ENCODE measurements at places on chromosomes 4 and X. TPM values are rescaled to one million over a fixed set of nuclear protein-coding genes. Genes with fewer than 3 reads are reported as not detected.
A peak's percentile ranks its signal among the peaks of the same experiment; 100 is the strongest.

CTAG2 gene
- not detected for total RNA-seq

TLL1 gene
- total RNA-seq = not detected

ZNF630 gene
- total RNA-seq = 1.6 TPM

NKRF gene
- total RNA-seq = 16.3 TPM

TGIF2LX gene
- not detected for total RNA-seq

MCF2 gene
- total RNA-seq = 0.32 TPM

HHIP gene
- not detected for total RNA-seq

TEC gene
- total RNA-seq = 3.4 TPM

ZFP42 gene
- not detected for total RNA-seq

TASL gene
- total RNA-seq = 3.0 TPM

GUCY1A1 gene
- total RNA-seq = 0.21 TPM

GLRA3 gene
- total RNA-seq = not detected

- H3K4me3 ChIP-seq = peak overlapping the region; percentile 42
- peaks cover 30% of the 10 kb centered on the region for H3K36me3 ChIP-seq
- H3K4me1 ChIP-seq = peaks cover 73% of the 10 kb centered on the region
- no peak for DNase-seq
- H3K27ac ChIP-seq = no peak overlapping the region
Observed at GRCh38 chr4:165209796-165210195, 2.4 kb downstream of the KLHL2 start.

DNA sequence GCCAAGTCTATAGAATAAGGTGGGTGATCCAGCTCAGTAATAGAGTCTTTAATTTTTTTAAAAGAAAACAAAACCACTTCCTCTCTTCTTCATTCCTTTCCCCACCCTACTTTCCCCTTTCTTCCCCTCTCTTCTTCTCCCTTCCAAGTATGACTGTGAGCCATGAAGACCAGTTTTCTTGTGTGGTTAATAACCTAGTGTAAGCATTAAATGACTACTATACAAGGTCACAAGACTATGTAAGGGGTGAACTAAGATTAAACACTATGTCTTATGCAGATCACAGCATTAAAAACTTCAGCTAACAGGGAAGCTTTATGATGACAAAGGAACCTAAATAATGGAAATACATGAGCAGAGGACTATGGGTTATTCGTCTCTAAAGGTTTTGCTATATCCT lies 135.4 kb downstream of the GUCY2F start:
- no peak overlapping the region for H3K4me3 ChIP-seq
- no peak for DNase-seq
- no peak overlapping the region for H3K27ac ChIP-seq
- H3K36me3 ChIP-seq = no peaks in the 10 kb centered on the region

DNA sequence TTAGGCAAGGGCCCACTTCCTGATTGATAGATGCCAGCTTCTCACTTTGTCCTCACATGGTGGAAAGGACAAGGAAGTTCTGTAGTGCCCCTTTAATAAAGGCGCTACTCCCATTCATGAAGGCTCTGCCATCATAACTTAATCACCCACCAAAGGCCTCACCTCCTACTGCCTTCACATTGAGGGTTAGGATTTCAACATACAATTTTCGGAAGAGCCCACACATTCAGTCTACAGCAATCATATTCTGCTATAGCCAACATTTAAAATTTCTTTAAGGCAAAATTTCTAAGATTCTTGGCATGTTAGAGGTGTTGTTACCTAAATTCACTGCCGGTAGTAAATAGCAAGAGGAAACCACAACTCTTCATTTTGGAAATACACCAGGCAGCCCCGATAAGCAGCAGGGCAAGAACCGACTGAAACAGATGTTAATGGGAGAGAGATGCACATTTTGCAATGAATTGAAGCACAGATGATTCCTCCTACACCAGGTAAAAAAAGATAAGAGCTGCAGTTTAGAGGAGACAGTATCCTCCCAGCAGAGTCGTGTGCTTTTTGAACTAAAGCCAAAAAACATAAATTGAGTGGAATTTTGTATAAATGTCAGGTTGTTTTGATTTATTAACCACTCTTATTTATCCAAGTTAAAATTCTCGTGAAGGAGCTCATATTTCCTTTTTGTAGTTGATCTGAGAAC lies 594.9 kb downstream of the KCTD8 start:
- no peaks in the 10 kb centered on the region for H3K27me3 ChIP-seq
- H3K4me3 ChIP-seq = no peak overlapping the region
- no peaks in the 10 kb centered on the region for H3K36me3 ChIP-seq
- DNase-seq = no peak
- no peaks in the 10 kb centered on the region for H3K4me1 ChIP-seq

DNA sequence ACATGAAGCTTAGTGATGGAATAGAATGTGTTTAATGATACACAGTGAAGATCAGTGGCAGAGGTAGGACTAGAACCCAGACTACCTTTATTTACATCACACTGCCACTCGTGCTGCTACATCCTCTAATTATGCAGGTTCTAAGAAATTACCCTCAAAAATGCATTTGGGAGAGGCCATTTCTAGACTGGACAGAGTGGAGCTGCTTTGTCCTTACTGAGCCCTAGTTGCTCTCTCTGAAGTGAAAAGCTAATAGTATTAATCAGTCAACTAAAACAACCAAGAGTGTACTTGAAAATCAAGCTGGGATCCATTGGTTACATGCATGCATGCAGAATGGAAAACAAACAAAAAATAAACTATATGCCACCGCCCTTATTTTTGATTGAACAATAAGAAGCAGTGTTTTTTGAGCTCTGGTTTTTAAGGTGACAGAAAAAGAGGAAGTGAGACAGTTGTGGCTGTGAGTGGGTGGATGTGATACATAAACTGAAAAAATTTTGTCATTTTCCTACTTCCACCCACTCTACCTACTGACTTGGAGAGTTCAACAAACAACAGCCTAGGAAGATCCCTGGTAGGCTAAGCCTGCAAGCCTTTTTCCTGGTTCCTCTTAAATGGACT lies 6.8 kb upstream of the VSIG4 start:
- peak; percentile 28 for DNase-seq
- peaks cover 10% of the 10 kb centered on the region for H3K36me3 ChIP-seq
- peaks cover 28% of the 10 kb centered on the region for H3K4me1 ChIP-seq
- H3K4me3 ChIP-seq = no peak overlapping the region
- H3K27ac ChIP-seq = peak overlapping the region; percentile 60

GRCh38 chrX:18899796-18900380 lies 84.0 kb downstream of the PHKA2 start:
- no peak for DNase-seq
- no peaks in the 10 kb centered on the region for H3K4me1 ChIP-seq
- H3K4me3 ChIP-seq = no peak overlapping the region

DNA sequence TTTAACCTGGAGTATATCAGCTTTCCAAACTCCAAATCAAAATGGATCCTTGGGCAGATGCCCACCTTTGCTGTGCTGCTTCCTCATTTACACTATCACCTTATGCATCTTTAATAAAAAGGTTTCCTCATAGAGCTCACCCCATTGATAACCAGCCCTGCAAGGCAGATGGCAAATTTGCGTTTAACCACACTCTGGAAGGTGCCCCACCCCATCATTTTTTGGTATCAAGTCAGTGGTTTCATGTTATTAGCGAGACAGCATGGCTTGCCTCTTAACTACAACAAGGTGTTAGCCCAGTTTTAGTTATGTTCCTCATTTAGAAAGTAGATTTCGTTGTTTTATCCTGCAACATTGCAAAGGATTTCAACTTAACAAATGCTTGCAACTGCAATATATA lies 214.0 kb upstream of the WDFY3 start:
- no peaks in the 10 kb centered on the region for H3K36me3 ChIP-seq
- H3K27me3 ChIP-seq = no peaks in the 10 kb centered on the region
- no peak overlapping the region for H3K4me3 ChIP-seq
- no peak overlapping the region for H3K27ac ChIP-seq

DNA sequence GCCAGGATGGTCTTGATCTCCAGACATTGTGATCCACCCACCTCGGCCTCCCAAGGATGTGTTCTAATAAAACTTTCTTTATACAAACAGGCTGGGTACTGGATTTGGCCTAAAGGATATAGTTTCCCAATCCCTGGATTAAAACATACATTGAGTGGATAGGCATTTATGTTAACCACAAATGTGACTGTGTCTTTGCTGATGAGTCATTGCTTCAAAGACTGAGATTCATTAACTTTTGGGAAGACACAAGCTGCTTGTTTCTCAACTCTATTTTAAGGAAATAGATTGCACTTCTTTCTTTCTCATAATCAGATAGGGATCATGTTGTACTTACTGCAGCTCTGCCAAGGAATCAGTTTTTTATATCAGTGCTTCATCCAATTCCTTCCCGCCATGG lies 131.3 kb upstream of the AGA start:
- no peaks in the 10 kb centered on the region for H3K4me1 ChIP-seq
- H3K27ac ChIP-seq = no peak overlapping the region
- H3K4me3 ChIP-seq = no peak overlapping the region

- no peak overlapping the region for H3K4me3 ChIP-seq
- no peak for DNase-seq
- no peaks in the 10 kb centered on the region for H3K27me3 ChIP-seq
- H3K27ac ChIP-seq = no peak overlapping the region
- no peaks in the 10 kb centered on the region for H3K36me3 ChIP-seq
Observed at GRCh38 chr4:186698028-186698427, 25.6 kb downstream of the FAT1 start.

DNA sequence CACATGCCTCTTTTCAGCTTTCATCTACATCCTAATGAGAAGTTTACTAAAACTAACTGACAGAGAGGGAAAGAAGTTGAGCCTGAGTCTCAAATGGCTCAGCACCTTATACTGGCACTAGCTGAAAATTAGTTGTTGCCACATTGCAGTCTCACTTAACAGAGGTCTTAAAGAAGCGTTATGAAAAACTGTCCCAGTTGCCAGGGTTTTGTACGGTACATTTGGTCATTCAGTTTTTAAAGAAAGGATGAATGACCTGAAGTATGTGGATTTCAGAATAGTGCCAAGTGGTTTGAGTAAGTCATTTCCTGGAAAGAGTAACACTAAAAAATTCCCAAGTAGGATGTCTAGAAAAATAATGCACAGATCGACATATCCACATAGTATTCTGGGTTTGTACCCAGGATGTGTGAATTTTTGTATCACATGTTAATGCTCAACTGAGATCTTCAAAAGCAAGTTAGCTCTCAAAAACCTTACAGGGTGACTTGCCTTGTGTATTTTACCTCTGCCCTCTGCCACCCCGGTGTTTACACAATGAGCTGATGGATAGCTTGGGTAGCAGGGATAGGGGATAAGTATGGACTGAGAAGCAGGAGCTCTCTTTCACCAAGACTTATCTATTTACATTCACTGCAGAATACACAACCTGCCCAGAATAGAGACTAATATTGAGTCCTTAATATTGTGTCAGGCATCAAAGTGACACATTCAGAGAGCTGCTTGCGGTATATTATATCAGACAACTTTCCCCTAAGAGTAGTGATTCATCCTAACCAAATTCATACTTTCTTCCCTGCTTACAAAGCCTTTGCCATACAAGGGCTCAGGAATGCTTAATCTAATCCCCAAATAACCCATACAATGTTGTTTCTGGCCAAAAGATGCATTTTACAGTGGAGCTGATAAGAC lies 1075.7 kb upstream of the PABPC4L start:
- H3K27ac ChIP-seq = no peak overlapping the region
- H3K27me3 ChIP-seq = no peaks in the 10 kb centered on the region

DNA sequence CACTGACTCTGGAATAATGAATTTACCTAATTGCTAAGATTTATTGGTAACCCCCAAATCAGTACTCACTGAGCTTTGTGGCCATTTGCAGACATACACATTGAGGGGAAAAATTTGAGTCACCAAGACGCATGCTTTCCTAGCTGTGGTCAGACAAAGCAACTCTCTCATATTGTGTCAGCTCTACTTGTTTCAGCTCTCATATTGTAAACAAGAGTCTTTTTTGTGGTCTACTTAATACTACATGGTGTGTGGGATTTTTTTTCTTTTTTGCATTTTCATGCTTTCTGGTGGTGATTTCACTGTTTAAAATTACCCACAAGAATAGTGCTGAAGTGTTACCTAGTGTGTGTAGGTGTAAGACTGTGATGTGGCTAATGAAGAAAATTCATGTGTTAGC lies 428.2 kb upstream of the GALNT7 start:
- H3K4me1 ChIP-seq = no peaks in the 10 kb centered on the region
- no peak for DNase-seq
- no peak overlapping the region for H3K4me3 ChIP-seq
- H3K36me3 ChIP-seq = no peaks in the 10 kb centered on the region

DNA sequence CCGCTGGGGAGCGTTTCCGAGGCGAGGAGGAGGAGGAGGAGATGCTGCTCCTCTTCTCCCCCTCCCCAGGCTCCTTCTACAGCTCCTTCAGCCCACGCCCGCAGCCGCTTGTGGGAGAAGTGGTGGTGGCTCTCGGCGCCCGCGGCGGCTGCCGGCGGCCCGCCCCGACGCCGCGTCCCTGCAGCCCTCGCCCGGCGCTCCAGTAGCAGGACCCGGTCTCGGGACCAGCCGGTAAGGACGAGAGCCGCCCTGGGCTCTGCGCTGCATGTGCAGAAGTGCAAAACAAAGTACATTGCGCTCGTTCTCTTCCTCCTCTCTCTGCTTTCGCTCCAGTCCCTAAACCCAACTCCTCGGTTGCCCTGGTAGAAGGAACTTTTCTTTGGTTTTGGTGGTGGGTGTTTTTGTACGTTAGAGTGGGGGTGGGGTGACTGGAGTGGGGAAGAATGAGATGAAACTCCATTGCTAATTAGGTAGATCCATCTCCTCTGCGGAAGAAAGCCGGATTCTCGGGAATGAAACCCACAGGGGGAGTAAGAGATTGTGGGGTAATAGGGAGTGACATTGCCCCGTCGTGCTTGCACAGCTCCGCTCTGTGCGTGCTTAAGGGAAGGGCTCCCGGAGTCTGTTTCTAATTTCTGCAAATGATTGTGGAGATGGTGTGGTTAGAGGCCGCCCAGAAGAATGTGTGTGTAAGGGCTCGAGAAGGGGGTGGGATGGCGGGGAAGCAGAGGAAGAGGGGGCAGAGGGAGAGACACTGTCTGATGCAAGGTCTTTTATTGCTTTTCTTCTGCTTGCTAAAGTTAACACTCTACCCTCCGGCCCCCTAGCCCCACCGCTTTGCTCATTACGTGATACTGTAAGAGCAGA lies 677 bp downstream of the PTPN13 start:
- H3K36me3 ChIP-seq = no peaks in the 10 kb centered on the region
- H3K4me1 ChIP-seq = peaks cover 15% of the 10 kb centered on the region

DNA sequence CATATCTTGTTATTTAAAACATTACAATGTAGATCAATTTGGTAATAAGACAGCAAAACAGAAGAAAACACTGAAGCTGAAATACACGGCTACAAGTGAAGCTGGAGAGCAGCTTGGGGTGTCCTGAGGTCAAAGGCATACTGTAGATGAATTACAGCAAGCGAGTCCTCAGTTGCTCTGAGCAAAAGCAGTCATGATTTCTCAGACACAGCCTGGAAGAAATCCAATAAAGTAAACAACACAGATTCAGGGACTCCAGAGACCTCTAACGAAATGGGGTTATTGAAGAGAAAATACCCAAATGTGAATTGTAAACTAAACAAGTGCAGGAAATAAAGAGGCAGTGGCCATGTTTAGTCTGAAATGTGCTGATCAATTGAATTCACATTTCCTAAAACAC lies 324.4 kb downstream of the CAMK2D start:
- DNase-seq = no peak
- H3K4me3 ChIP-seq = no peak overlapping the region
- H3K27ac ChIP-seq = no peak overlapping the region
- H3K4me1 ChIP-seq = peaks cover 13% of the 10 kb centered on the region
- H3K27me3 ChIP-seq = no peaks in the 10 kb centered on the region
